Activated CD8-positive, alpha-beta memory T cell treated with anti-CD3 and anti-CD28 coated beads, Interleukin-2, amount 10 ng/mL, durations not matched to agents 7 days and 5 days (primary cell): ENCODE measurements at places on chromosomes 11 and 22. TPM values are rescaled to one million over a fixed set of nuclear protein-coding genes. Genes with fewer than 3 reads are reported as not detected.

The SUN2 gene
- total RNA-seq: 320 TPM

The DERL3 gene
- total RNA-seq: 14.6 TPM

The MYOD1 gene
- total RNA-seq: not detected

The H19 gene
- total RNA-seq: not detected

The MED19 gene
- total RNA-seq: 14.9 TPM

The OR4C13 gene
- not detected for total RNA-seq

The NPAS4 gene
- total RNA-seq: 0.12 TPM

- H3K36me3 ChIP-seq: peaks cover 4% of the 10 kb centered on the region
- no peak within 1 kb of the TSS for H3K4me3 ChIP-seq
- no peaks in the 10 kb centered on the region for H3K27me3 ChIP-seq
- no peak within 1 kb of the TSS for H3K27ac ChIP-seq
Observed at GRCh38 chr11:117290809-117291396, at the start of gene BACE1-AS. BACE1-AS (plus strand) TSS chr11:117291346.

DNA sequence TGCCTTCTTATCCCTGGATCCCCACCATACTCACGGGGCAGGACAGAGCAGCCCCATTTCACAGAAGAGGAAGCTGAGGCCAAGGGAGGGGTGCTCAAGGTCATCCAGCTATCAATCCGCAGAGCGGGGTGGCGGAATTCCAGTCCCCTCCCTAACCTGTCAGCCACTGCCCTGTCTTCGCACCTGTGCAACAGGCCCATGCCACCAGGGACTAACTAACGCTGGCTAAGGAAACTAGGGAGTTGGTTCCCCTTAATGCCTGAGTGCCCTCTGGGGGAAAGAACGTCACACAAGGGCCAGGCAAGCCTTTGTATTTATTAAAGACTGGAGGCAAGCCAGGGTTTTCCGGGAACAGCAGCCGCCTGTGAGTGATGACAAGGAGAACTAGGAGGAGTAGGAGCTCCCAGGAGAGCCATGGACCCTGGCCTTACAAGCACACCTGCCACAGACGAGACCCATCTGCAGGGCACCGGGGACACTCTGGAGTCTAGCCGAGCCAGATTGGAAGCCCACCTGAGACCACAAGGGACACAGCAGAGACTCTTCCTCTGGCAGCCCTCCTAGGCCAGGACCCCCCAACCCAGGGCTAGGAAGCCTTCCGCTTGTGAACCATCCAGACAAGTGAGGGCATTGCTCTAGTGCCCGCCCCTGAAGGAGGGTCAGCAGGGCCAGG, 64.4 kb downstream of the MYH9 start:
- H3K4me1 ChIP-seq: peaks cover 25% of the 10 kb centered on the region
- H3K4me3 ChIP-seq: no peak overlapping the region

- H3K4me1 ChIP-seq: peaks cover 44% of the 10 kb centered on the region
- H3K36me3 ChIP-seq: no peaks in the 10 kb centered on the region
- no peaks in the 10 kb centered on the region for H3K27me3 ChIP-seq
- H3K27ac ChIP-seq: no peak overlapping the region
- H3K4me3 ChIP-seq: no peak overlapping the region
Observed at GRCh38 chr11:102464037-102464436, 11.5 kb upstream of the TMEM123 start.

DNA sequence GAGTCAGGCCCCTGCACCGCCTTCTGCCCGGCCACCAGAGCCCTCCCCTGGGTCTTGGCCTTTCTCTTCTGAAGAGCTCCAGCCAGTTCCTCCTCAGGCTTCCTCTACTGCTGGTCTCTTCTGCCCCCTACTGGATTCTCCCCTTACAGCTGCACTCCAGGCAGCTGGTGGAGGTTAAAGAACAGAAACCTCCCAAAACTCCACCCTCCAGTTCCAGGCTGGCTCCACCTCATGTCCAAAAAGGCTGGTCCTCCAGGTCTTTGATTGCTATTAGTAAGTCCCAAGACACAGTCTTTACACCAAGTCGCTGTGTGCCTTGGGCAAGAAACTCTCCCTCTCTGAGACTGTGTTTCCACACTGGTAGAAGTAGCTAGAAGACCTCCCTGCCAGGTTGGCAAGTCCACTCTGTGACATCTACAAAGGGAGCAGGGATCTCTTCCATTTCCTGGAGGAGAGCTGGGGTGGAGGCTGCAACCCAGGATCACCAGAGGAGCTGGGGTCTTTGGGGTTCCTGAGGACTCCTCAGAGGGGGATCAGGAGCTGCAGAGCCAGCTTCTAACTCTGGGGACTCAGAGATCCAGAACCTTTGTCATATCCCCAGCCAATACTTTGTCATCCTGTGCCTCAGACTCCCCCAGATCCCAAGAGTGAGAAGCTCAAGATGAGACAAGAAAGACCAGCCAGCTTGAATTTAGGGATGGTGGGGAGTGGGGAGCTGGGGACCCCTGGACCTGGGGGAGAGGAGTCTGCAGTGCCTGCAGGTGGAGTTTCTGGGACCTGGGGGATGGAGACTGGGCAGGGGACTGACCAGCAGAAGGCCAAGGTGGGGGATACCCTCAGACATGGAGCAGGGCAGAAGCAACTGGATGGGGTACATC, 3.4 kb upstream of the IGLL5 start:
- DNase-seq: peak; percentile 84
- H3K27ac ChIP-seq: no peak overlapping the region
- peaks cover 33% of the 10 kb centered on the region for H3K27me3 ChIP-seq
- no peaks in the 10 kb centered on the region for H3K36me3 ChIP-seq
- no peak overlapping the region for H3K4me3 ChIP-seq

GRCh38 chr11:12901272-12901671, 107.8 kb upstream of the RASSF10 start:
- no peak for DNase-seq
- H3K4me1 ChIP-seq: peaks cover 2% of the 10 kb centered on the region
- no peak overlapping the region for H3K4me3 ChIP-seq

- H3K27ac ChIP-seq: no peak overlapping the region
- no peaks in the 10 kb centered on the region for H3K36me3 ChIP-seq
- H3K4me1 ChIP-seq: no peaks in the 10 kb centered on the region
- no peak for DNase-seq
- no peaks in the 10 kb centered on the region for H3K27me3 ChIP-seq
Observed at GRCh38 chr11:102256251-102256650, 61.0 kb upstream of the BIRC3 start.

GRCh38 chr11:78291503-78292108, 102.9 kb downstream of the USP35 start:
- peaks cover 61% of the 10 kb centered on the region for H3K36me3 ChIP-seq

DNA sequence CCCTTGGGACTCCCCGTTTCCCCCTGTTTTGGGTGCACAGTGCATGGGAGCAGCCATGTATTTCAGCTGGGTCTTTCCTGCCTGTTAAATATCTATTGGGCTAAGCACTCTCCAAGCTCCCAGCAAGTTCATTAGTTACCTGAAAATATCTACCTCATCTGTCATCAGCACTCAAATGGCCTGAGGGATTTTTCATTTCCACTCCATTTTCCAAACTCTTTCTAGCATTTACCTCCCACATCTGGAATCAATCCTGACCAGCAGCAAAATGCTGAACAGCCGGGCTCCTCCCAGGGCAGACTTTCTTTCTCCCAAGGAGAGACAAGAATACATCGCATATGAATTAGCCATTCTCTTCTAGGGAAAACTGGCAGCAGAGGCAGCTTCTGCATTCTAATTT, 273.5 kb upstream of the MPPED2 start:
- no peak overlapping the region for H3K27ac ChIP-seq
- H3K4me3 ChIP-seq: no peak overlapping the region
- no peaks in the 10 kb centered on the region for H3K4me1 ChIP-seq
- H3K36me3 ChIP-seq: no peaks in the 10 kb centered on the region
- no peak for DNase-seq

DNA sequence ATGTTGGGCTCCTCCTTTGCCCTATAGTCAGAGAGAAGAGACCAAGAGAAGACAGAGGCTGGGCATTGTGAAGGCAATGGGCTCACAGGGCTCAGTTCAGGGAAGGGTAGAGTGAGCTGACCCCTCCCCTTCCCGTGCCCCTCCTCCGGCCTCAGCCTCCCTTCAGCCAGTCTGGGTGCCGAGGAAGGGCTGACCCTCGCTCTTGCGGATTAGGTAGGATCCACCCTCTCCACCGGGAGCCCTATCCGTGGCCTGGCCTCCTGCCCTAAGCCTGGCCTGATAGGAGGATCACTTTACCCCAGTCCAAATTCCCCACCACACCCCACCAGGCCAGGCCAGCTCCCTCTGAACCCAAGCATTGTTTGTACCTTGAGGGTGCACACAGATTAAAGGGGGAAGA, 1.8 kb upstream of the PPP1R14B start:
- peaks cover 33% of the 10 kb centered on the region for H3K4me1 ChIP-seq
- no peak overlapping the region for H3K4me3 ChIP-seq
- H3K36me3 ChIP-seq: no peaks in the 10 kb centered on the region
- H3K27ac ChIP-seq: no peak overlapping the region
